T-helper 1 cell treated with Interleukin-12 subunit alpha and Interleukin-12 subunit beta and Interleukin-4 antibody, amounts not matched to agents 30 ng/mL and 1 ng/mL, for 36 hours (primary cell): ENCODE measurements at places on chromosomes 1 and 21. TPM values are rescaled to one million over a fixed set of nuclear protein-coding genes. Genes with fewer than 3 reads are reported as not detected.

Gene PLA2G2C
- total RNA-seq = 0.51 and 1.0 TPM in 2 replicates

Gene LCE1B
- not detected in 2 replicates for total RNA-seq

Gene FAM72A
- 22.1 and 24.7 TPM in 2 replicates for total RNA-seq

Gene PDZK1
- 0.20 and 0.49 TPM in 2 replicates for total RNA-seq

Gene NTMT2
- not detected in 2 replicates for total RNA-seq

Gene FLG2
- not detected in 2 replicates for total RNA-seq

Gene SPSB1
- 22.8 TPM in 2 replicates for total RNA-seq

Gene KCNA3
- 113 and 115 TPM in 2 replicates for total RNA-seq

Gene SPATA1
- 0.29 and 1.3 TPM in 2 replicates for total RNA-seq

Gene ESPN
- 1.1 TPM in 2 replicates for total RNA-seq

Gene S100A1
- total RNA-seq = not detected in 2 replicates

Gene C1orf115
- 0.32 and 0.37 TPM in 2 replicates for total RNA-seq
